ENCODE measurements at places on chromosomes 5 and 9.

DNA sequence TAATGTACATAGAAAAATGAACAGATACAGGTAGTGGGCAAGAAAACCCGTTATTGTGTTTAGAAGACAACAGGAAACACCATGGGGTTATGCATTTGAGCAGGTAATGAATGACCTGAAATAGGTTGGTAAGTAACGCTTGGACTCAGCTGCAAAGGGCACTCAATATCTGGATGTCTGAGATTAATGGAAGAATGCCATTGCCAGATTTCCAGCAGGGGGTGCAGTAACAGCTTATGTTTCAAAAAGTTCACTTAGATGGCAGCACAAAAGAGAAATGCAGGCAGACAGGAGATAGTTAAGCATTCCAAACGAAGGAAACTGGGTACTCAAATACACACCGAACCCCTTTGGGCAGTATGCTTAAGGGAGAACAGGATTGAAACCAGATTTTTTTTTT lies 285.5 kb upstream of the VLDLR start:
- DNase-seq, result no peak

DNA sequence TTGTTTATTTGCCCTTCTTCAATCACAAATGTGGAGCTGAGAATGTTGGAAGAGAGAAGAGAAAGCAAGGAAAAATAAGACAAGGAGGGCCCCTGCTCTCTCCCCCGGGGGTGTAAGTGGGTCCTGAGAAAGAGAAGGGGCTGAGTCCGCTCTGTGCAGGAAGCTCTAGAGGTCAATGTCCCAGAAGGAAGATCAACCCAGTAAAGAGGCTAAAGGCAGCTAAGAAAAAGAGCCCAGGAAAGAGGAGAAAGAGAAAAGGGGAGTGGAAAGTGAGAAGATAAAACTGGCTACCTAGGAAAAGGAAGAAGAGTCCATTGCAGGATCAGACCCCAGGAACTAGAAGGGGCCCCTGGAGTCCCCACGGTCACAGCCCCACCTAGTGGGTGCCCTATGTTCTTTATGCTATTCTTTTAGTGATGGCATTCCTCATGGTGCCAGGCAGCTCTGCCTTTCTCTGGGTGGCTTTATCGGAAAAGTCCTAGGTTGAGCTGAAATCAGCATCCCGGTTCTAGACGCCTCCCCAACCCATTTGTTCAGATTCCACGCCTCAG lies 583.4 kb downstream of the ACTL7B start:
- DNase-seq, result no peak

DNA sequence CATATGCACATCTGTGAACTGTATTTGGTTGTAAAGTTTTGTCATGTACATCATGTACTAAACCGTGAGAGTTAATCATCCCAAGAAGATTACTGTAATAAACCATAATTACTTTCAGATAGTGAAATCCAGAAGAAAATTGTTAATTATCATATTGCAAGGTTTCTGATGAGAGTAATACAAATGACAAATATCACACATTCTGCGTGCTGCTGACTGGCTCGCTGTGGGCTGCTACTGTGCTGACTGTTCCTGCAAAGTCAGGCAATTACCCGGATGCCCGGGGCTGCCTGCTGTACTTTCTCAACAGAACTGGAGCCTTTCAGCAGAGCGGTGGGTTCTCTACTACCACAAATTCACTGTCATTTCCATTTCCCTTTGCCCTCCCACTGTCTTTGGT lies 68.3 kb downstream of the SMARCA2 start:
- DNase-seq, result no peak

DNA sequence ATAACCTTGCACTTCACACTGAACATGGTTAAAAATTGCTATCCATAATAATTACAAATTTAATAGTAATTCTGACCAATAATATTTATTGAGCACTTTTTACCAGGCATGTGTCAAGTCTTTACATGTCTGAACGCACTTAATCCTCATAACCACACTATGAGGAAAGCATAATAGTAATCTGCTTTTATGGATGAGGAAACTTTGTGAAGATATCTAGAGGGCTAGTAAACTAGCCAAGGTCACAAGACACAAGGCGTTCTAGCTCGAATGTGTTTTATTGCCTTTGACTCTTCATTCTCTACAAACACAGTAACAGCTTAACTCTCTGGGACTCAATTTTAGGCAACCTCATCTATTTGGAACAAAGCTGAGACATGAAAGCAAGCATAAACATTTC lies 205.1 kb downstream of the ARHGEF28 start:
- DNase-seq, result no peak

GRCh38 chr9:101458963-101459631 lies 23.5 kb upstream of the ALDOB start:
- peak; percentile 84 for DNase-seq

DNA sequence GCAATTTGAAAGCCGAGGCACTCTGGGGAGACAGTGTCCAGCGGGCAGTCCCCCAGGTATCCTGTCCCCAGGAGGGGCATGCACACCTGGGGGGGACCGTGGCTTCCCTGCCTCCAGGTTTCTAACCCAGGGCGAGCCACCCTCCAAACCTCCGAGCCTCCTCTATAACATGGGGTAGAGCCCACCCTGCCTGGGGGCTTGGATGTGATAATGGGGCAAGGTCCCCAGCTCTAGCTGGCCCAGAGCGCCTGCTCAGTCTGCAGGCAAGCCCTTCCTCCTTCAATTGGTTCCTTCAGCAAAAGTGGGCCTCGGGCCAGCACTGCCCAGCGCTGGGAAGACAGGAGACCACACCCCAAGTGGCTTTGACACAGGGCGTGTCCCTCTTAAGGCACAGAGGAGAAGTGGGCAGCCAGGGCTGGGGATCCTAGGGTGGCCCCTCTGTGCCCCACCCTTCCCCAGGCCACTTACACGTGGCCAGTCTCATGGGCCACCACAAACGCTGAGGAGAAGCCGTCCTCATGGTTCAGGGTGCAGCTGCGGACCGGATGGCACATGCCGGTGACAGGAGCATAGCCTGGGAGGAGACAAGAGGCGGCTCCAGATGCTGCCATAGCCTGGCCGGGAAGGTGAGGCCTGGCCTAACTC lies 94.3 kb downstream of the ZNF354C start:
- no peak for DNase-seq

GRCh38 chr5:112419986-112420864 lies 1.1 kb upstream of the EPB41L4A start:
- no peak for DNase-seq

- no peak for DNase-seq
Measured at GRCh38 chr5:2387634-2388325, 363.7 kb downstream of the IRX2 start.

GRCh38 chr5:132281856-132282614 lies 12.2 kb upstream of the SLC22A4 start:
- DNase-seq, result no peak

- no peak for DNase-seq
Measured at GRCh38 chr5:127028822-127029457, 1.4 kb downstream of the MARCHF3 start.

- DNase-seq, result no peak
Measured at GRCh38 chr5:122402955-122403685, 91.1 kb downstream of the SNCAIP start.

- no peak for DNase-seq
Measured at GRCh38 chr9:129176701-129177442, 1.2 kb downstream of the IER5L start.

- DNase-seq, result no peak
Measured at GRCh38 chr5:157709346-157709745, 21.9 kb upstream of the THG1L start.

GRCh38 chr5:160159991-160160792 lies 40.9 kb upstream of the PWWP2A start:
- no peak for DNase-seq

DNA sequence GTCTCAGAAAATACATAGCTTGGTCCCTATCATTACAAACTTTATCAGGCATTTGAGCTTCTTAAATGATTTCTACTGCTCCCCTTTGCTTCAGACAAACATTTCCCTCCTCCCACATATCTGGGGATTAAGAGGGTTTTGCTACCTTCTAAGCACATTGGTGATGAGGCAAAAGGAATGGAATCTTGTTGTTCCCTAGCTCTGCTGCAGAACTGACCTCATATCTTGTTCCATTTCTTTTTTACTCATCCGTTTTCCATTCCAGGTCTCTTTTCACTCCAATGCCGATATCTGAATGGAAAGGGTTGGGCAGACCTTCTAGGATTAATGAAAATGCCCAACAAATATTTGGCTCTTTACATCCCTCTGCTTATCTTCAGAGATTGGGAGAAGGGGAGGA lies 444.6 kb downstream of the ZNF608 start:
- no peak for DNase-seq

DNA sequence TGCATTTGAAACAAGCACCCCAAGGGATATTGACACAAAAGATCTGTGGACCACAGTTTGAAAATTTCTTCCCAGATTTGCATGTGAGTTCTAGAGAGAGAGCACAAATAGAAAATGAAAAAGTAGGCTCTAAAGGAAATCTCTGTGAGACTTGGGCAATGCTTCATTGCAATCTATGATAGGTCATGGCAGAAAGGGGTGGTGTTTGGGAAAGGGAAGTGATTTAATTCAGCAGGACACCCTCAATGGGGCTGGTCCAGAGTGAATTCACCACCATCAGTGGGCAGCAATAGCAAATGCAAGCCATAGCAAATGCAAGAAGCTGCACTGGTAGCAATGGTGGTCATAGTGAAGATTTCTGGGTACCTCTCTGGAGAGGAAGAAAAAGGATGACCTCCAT lies 58.1 kb downstream of the ANKRD55 start:
- DNase-seq, result no peak

GRCh38 chr9:35972093-35972492 lies 14.1 kb upstream of the OR2S2 start:
- DNase-seq, result no peak

GRCh38 chr9:1917396-1917935 lies 97.7 kb upstream of the SMARCA2 start:
- no peak for DNase-seq

- no peak for DNase-seq
Measured at GRCh38 chr5:57538341-57538955, 55.8 kb upstream of the ACTBL2 start.

- DNase-seq, result peak; percentile 38
Measured at GRCh38 chr5:132386644-132387286, 17.3 kb downstream of the SLC22A5 start.

GRCh38 chr9:32533336-32533735 lies 7.3 kb upstream of the RIGI start:
- DNase-seq, result no peak

DNA sequence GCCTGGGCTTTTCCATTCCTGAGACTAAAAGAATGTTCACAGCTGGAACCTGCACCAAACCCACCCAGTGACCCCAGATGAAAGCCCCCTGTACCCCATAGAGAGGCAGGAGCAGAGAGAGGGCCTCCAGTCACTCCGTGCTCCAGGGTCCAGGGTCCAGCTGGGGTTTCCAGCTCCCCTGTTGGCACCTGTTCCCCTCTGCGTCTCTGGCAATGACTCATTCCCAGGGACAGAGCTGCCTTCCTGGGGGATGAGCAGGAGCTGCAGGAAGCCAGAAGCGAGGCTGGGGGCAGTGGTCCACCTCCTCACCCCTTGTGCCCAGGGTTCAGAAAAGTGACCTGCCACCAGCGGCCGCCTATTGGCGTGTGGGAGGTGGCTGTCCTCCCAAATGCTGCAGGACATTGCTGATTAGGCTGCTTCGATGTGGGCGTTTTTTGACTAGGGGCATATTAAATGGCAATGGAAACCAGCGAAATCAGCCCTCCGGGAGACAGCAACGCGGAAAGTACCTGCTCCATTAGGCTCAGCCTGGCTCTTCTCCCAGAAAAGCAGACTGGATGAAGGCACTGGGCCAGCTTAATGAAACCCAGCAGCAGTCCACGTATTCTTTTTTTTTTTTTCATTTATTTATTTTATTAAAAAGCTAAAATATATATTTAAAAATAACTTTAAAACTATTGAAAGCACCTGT lies 97.4 kb downstream of the DAP start:
- DNase-seq, result no peak

DNA sequence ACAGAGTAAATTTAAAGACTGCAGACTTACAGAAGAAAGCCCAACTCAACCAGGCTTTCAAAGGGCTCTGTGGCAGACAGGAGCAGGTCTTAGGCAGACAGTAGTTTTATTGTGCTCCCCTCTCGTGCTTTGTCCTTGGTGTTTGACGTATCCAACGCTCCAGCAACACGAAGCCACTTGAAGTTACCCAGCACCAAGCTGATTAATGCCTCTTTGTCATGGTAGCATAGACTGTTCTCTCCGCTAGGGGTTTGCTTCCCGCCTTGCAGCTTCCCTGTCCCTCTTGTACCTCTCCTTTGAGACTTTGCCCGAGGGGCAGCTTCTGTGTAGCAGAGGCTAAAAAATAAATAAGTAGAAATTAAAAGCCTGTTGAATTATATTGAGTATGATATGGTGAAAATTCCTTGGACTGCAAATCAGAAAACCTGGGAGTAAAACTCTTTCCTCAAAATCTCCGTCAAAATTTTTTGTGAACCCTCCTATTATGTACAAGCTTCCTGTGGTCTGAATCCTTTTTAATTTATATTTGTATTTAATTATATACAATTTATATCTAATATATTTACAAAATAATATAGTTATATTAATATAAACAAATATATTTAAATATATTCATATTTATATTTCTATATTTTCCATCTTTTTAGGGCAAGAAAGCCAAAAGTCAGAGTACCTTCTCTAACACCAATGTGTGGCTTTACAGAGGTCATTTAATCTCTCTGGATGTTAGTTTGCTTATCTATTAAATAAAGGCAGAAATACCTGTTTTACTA lies 405.4 kb downstream of the DMAC1 start:
- peak; percentile 40 for DNase-seq

DNA sequence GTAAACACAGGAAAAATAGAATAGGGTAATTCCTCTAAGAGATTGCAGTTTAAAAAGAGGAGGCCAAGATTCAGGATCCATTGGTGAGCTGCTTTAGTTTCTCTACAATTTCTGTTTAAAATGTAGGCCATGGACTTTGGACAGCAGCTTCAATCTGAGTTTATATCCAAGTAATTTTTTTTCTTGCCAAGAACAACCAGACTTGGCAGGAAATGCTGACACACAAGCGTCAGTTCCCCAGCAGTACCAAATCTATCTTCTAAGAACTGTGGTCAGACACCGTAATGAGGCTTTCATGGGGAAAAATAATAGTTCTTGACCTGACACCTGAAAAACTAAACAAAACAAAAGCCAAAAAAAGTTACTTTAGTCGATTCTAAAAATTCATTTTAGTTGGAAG lies 528.8 kb downstream of the CSNK1G3 start:
- DNase-seq, result no peak

DNA sequence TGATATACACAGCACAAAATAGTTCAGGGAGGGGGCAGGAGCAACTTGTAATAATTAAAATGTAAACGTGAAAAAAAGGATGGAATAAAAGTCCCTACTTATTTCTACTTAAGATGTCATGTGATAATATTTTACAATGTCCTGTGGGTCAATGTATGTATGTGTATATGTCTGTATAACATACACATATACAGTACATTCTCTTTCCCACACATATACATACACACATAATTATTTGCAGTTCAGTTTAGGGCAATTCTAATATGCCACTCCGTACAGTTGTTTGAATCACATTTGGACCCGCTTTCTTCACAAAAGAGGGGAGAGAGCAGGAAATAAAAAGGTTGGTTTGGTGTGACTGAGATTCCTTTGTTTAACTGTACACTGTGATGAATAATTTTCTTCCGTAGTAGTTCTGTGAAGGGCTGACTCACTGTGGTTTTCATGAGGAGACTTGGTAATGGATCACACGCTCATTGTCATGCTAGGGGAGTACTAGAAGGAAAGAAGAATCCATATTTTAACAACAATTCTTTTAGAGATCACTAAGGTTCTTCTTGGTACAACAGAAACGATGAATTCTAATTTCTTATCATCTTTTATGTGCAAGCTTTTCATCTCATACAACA lies 26.2 kb upstream of the ACOT12 start:
- no peak for DNase-seq
